ENCODE measurements at places on chromosomes 3 and 15.

GRCh38 chr3:32319607-32320006 is 72.0 kb upstream of the CMTM7 start:
- DNase-seq = no peak

GRCh38 chr15:44593042-44593736 is 56.2 kb downstream of the EIF3J start:
- DNase-seq = no peak

DNA sequence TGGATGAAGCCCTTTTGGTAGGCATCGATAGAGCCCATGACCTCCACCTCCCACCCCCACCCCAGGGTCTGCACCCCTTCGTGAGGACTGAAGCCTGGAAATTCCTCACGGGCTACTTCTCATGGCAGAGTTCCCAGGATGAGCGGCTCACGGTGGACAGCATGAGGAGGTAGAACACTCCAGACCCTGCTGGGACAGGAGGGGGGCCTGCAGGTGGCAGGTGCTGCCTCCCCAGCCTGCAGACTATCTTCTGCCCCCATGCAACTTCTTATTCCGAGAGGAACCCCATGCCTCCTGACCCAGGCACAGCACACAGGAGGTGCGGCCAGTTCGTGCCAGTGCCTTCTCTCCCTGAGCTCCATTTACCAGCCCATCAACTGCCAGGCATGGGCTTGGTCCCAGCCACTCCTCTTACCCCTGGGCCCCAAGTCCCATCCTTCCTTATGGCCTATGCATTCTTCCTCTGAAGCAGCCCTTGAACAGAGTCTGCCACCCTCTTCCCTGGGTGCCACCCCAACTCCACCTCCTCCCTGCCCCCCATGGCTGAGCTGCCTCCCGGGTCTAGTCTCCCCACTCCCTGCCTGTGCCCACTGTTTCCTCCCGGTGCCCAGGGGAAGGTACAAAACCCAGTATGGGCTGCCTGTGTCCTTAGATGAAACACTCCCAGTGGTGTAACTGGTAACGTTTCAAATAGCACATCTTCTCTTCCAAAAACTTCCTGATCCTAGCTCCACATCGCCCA is 8.4 kb downstream of the TBC1D21 start:
- no peak for DNase-seq

GRCh38 chr3:181610083-181610972 is 101.4 kb upstream of the SOX2 start:
- DNase-seq = no peak

DNA sequence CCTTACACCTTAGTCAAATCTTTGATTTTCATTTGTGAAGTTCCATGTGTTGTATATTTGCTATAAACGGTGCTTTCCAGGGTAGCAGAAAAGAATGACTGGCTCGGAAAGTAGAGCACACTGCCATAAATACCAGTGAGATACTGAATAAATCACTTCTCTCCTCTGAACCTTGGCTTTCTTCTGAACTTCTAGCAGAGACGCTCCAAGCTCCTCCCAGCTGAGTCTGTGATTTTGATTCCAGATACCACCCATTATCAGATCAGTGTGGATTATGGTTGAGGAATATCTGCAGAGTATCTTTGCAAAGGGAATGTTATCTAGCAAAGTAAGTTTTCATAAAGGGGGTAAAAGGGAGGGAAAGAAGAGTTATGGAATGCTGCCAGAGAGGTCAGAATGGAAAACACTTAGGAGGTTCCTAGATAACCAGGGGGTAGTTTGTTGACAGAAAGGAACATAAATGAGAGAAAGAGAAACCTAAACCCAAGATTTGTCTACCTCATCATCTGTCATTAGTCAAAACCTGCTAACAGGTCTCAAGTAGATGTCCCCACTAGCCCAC is 98.5 kb upstream of the PSMD6 start:
- no peak for DNase-seq

DNA sequence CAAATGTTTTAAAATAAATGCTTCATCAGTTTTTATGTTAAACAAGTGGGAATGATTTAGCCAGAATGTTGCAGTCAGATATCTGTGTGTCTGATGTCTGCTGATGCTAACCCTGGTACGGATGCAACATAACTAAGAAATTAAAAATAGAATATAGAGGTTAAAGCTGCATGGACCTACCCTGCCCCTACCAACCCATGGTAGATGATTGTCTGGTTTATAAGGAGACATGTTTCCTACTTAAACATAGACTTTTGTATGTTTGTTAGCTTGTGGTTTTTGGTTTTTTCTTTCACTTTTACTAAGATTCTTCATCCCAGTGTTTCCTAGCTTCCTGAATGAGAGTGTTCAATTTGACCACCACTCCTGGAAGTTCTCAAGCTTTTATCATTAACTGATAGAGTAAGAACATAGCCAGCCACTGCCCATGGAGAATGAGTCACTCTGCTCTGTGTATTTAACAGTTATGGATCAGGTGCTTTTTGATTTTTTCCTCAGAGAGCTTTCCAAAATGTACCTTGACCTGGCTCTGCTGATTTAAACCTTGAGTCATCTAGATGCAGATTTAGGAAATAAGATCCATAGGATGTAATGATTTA is 70.7 kb upstream of the VEPH1 start:
- no peak for DNase-seq
